Dorsolateral prefrontal cortex (tissue), 122 donors: ENCODE measurements at places on chromosomes 7 and 10.
A peak's percentile ranks its signal among the peaks of the same experiment; 100 is the strongest.

- no peak for DNase-seq
These were observed 55.5 kb upstream of the FAM171A1 start for GRCh38 chr10:15426558-15426957.

DNA sequence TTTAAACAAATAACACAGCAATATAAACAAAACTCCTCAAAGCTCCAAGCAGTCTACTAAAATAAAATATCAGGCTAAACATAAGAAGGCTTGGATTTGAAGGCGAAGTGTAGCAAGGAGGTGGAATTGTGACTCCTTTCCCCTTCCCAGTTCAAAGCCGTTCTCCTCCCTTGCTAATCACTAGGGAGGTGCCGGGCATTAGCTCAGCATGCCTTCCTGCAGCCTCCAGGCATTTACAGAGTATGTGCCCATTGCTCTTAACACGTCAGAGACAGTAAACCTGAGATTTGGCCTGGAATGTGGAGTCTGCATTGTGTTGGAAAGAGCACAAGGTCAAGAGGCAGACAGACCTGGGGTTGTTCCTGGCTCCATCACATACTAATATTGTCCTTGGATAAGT lies 15.6 kb downstream of the CNNM1 start:
- DNase-seq, result no peak

DNA sequence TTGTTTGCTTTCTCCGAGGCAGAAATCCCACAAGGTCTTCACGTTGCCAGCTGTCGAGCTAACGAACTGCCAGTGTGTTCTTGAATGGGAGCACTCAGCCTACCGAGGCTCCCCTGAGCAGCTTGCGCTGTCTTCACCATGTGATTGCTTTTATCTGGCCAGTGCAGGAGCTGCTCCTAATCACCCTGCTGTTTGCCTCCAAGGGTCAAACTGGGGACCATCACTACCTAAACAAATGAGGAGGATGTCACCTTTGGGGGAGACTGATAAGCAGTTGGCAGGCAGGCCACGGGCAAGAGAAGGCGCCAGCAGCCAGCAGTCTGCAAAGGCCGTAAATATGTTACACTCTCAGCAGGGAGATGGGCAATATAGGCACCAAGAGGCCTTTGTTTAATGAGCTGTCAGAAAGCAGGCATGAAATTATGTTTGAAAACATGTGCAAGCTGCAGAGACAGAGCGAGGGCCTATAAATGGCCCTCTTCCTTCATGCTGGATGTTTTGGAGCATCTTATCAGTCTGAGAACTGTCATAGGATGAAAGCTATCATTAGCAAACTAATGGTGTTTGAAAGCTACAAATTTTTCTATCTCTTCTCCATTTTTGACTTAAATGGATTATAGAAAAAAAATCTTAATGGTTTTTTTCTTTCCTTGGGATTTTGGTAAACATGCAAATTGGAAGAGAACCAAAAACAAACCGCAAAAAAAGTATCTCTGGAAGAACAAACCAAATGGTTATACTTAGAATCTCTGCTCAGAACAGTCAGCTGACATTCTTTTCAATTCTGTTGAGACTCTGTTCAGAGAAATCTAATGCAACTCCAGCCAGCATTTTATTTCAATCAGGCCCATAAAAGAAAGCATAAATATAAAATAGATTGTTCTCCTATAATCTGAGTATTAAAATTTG lies 267.3 kb upstream of the NPVF start:
- no peak for DNase-seq

- DNase-seq, result no peak
These were observed 48.4 kb downstream of the BRI3 start for GRCh38 chr7:98329791-98330373.

DNA sequence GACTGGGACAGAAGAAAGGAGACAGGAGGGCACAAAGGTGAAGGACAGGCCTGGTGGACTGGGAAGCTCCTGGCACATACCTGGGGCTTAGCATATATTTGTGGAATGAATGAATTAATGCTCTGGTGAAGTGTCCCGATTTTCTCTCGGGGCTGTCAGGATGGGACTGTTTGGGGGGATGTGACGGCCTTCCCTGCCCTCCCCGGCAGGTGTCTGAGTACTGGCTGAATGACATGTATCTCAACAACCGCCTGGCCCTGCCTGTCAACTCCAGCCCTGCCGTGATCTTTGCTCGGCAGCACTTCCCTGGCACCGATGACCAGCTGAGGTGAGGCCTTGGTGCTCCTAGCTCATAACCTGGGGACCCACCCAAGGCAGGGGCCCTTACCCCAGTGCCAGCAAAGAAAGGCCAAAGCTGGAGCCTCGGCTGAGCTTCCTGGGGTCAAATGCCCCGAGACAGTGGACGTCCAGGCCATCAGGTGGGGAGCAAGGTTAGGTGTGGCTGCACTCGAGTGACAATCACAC lies 6.5 kb downstream of the CHAT start:
- DNase-seq, result peak; percentile 17

GRCh38 chr7:74286131-74286530 lies 3.1 kb upstream of the CLIP2 start:
- DNase-seq, result no peak

- no peak for DNase-seq
These were observed 18.1 kb downstream of the HACD1 start for GRCh38 chr10:17599089-17599488.

- DNase-seq, result no peak
These were observed 6.3 kb downstream of the IQCE start for GRCh38 chr7:2564970-2565540.

- peak; percentile 31 for DNase-seq
These were observed 7.5 kb upstream of the EBF3 start for GRCh38 chr10:129971381-129972144.

GRCh38 chr7:46192271-46192670 lies 271.2 kb upstream of the IGFBP3 start:
- DNase-seq, result no peak

DNA sequence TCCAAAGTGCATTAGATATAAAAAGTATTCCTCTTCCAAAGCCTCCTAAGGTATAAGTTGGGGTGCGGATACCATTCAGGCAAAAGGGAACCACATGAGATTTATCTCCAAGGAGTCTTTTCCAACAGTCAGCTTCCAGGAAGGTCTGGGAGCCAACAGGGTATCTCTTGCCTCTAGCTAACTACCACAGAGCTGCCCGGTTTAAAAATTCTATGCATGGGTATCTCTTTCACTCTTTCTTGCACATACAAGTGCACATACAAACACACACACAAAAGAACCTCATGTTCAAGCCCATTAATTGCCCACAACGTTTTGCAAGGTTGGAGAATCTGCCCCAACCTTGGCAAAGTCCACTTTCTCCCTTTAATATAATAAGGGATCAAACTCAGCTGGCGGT lies 80.7 kb downstream of the CDK6 start:
- no peak for DNase-seq

DNA sequence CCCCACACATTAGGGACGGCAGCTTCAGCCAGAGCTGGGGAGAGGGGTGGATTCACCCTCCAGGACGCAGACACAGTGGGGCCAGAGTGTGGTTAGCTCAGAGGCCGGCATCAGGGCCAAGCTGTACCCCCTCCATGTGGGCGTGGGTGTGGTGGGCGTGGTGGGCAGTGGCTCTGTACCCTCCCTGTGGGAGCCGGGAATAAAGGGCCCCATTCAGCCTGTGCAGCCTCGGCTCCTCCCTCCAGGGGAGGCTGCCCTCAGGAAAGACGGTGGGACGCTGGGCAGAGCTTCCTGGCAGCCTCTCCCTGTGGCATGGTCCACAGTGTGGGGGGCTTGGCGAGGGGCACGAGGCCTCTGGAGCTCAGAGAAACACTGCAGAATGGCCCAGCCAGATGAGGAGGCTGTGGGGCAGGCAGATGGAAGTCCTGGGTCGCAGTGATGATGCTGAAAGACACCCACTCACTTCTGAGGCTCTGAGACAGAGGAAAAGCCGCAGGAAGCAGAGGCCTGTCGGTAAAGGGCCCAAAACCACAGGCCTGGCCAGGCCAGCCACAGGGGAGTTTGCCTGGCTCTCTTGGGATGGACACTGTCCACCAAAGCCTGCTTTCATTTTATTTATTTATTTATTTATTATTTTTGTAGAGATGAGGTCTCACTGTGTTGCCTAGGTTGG lies 108.0 kb downstream of the SH3PXD2A start:
- no peak for DNase-seq

DNA sequence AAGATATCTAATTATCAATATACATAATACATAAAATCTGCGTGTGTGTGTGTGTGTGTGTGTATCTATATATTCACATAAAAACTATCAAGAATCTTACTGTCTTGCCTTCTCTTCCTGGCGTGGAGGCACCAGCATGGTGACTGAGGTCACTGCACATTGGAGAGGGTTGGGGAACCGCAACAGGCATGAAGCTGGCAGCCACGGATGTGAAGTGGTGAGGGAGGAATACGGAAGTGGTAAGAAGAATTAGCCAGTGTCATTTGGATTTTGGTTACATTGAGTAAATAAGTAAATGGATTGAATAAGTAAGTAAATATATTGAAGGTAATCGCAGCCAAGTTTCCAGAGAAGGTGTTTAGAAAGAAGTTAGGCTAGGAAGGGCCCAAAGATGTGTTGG lies 85.1 kb downstream of the TRIM24 start:
- no peak for DNase-seq

GRCh38 chr7:6117533-6117932 lies 86.4 kb downstream of the ANKRD61 start:
- no peak for DNase-seq

DNA sequence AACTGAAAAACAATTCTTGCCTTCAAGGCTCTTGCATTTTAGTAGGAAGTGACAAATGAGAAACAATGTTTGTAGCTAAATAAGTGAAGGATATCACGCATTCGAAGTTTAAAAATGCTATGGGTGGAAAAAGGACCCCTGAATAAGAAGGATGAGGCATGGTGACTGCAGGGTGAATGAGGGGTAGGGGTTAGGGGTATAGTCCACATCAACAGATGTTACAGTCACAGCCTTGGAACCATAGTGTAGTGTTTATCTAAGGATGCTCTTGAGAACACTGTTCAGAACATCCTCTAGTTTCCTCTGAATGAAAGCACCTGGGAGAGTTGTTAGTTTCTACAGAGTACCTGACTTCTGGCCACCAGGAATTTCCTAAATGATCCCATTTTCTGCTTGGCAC lies 157.0 kb downstream of the RELN start:
- no peak for DNase-seq

- no peak for DNase-seq
These were observed 34.8 kb downstream of the GRK5 start for GRCh38 chr10:119242186-119242585.

- peak; percentile 7 for DNase-seq
These were observed 1.1 kb upstream of the GPRIN2 start for GRCh38 chr10:46557319-46558121.

GRCh38 chr10:83539528-83540308 lies 599.6 kb upstream of the GHITM start:
- DNase-seq, result peak; percentile 8

- DNase-seq, result no peak
These were observed 5.0 kb downstream of the RBAK start for GRCh38 chr7:5050676-5051075.

DNA sequence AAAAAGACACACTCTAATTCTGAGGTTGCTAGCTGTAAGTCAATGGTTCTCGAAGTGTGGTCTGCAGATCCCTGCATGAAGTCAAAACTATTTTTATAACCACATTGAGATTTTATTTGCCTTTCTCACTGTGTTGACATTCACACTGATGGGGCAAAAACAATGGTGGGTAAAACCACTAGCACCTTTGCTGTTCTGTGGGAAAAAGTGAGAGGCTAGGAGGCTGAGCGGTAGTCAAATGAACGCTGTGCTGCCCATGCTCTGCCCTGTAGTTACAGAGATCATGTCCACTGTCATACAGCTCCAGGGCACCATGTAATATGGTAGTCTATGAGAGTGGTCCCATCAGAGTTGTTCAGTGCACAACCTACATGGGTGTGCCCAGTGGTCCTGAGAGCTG lies 21.6 kb upstream of the PDCD4 start:
- DNase-seq, result no peak

GRCh38 chr7:147584771-147585193 lies 1005.8 kb upstream of the C7orf33 start:
- peak; percentile 3 for DNase-seq

DNA sequence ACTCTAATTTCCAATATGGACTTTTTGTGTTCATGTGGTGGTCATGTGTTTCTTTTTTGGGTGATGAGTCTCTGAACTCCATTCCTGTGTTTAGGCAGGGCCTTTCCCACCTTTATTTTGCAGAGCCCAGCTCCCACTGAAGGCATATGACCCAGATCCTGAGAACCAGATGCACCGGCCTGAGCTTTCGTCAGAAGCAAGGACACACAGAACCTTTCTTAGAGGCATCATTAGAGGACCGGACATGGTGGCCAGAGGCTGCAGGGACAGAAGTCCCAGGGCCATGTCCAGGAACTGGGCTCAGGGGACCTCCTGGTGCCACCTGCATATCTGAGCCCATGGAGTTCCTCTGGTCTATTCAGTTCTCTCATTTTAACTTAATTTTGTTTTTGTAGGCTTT lies 200.9 kb upstream of the ZNF32 start:
- DNase-seq, result no peak

- peak; percentile 62 for DNase-seq
These were observed at the start of gene ADAP1 for GRCh38 chr7:954330-955238. ADAP1 (minus strand) TSS chr7:954680; CDS start chr7:954477, 203 bp downstream.

DNA sequence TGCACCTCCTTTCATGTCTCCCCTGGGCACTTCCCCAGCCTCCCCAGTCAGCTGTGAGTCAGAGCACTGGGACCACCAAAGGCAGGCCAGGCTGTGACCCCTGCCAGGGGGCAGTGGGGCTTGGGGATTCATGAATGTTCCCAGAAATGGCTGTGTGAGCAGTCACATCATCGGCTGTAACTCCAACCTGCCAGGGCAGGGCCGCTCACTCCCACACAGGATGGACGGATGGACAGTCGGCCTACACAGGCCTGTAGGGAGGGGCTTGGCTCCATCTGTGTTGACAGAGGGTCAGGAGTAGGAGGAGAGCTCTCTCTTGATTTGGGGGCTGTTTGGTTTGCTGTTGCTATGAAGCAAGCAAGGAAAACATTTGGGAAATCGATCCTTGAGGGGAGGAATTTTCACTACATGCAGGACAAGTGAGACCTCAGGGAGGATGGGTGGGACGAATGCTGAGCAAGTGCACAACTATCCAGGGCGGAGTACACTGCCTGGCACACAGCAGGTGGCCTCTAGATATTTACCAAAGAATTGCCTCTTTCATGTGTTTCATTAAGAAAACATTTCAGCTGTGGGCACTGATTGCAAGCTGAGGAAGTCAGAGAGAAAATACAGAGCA lies 2.9 kb upstream of the IGFBP1 start:
- no peak for DNase-seq

DNA sequence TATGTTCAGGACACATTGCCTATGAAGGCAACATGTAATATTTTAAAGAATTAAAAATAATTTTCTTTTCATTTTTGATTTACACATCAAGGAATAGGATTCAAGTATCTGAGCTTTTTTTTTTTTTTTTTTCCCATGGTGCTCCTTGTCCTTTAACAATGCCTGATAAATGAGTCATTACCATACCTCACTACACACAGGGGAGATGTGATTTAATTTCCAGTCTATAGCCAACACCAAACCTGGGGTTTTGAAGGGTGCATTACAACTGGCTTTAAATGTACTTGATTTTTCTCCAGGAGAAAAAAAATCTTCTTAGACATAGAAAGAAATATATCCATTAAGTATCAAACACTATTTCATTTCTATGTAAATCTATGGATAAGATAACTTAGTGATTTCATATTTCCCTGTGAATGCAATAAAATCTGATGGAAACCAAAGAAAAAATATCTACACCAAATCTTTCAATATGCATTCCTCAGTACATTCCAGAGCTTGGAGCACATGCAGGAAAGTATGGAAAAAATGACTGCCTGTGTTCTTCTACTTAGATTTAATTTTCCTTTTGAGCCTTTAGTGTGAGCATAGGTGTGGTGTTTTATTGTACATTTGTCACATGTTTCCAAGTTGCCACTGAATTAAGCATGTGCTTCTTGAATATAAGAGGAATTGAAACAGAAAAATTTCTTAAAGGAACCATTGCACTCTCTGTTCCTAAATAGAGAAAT lies 204.8 kb upstream of the MEOX2 start:
- no peak for DNase-seq
